ENCODE measurements at places on chromosomes 1 and 21.

- no peak for DNase-seq
Measured at GRCh38 chr1:203629016-203629506, 2.4 kb downstream of the ATP2B4 start.

DNA sequence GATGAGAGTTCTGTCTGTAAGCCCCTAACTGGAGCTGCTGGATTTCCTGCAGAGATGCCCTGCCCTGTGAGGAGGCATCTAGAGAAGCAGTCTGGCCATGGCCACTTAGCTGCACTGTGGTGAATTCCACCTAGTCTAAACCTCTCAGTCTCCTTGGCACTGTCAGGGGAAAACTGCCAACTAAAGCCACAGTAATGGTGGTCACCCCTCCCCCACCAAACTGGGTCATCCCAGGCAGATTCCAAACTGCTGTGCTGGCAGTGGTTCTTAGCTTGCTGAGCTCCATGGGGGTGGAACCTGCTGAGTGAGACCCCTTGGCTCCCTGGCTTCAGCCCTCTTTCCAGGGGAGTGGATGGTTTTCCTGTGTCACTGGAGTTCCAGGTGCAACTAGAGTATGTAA is 740.6 kb downstream of the RWDD3 start:
- DNase-seq, result peak; percentile 90

DNA sequence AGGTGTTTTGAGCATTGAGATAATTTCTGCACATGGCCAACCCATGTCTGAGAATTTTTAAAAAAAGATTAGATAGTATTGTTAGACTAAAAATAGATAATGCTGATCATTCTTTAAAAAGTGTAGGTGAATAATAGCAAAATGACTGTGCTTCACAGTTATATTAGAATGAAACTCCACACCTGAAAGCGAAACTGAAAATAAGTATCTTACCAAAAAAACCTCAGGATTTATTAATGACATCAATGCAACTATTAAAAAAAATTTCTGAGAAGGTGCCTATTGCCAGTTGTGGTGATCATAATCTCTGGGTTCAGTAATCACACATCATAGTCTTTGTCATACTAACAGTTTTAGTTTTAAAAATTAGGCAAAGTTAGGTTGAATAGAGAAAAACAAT is 36.5 kb downstream of the PLA2G4A start:
- no peak for DNase-seq

GRCh38 chr1:168136709-168137514 is at the start of gene GPR161:
Gene GPR161, minus strand, starts transcription at chr1:168136930. Its CDS starts 32,080 bp downstream, at chr1:168104850.
- peak; percentile 77 for DNase-seq

DNA sequence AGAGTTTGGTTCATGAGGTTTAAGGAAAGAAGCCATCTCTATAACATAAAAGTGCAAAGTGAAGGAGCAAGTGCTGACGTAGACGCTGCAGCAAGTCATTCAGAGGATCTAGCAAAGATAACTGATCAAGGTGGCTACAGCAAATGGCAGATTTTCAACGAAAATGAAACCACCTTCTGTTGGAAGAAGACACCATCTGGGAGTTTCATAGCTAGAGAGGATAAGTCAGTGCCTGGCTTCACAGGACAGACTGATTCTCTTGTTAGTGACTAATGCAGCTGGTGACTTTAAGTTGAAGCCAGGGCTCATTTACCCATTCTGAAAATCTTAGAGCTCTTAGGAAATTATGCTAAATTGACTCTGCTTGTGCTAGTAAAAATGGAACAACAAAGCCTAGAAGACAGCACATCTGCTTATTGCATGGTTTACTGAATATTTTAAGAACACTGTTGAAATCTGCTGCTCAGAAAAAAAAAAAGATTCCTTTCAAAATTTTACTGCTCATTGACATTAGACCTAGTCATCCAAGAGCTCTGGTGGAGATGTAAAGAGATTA is 10.5 kb downstream of the MAEL start:
- DNase-seq, result no peak

- DNase-seq, result peak; percentile 26
Measured at GRCh38 chr1:110477041-110477440, 26.1 kb downstream of the PROK1 start.

- no peak for DNase-seq
Measured at GRCh38 chr1:24263746-24264145, 55.4 kb upstream of the GRHL3 start.

GRCh38 chr1:89555550-89555949 is 30.9 kb downstream of the LRRC8B start:
- no peak for DNase-seq

GRCh38 chr1:232880354-232880753 is 70.1 kb upstream of the NTPCR start:
- DNase-seq, result peak; percentile 37

Data from astrocyte of the hippocampus (primary cell).